CD14-positive monocyte (primary cell): ENCODE measurements at places on chromosomes 12 and 14.
A peak's percentile ranks its signal among the peaks of the same experiment; 100 is the strongest.

DNA sequence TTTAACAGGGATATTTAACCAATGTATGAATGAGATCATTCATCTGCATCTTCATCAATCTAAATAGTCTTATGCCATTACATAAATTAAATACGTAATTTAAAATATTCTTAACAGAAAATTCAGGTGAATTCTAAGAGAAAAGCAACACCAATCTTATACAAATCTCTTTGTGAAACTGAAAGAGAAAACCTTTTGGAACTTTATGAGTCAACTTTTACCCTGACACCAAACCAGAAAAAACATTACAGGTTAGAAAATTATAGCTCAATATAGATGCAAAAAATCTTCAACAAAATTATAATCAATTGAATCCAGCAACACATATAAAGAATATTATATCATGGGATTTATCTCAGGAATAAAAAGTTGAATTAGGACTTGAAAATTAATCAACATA is 3.4 kb downstream of the GLIPR1L1 start:
- DNase-seq = no peak

- no peak for DNase-seq
Measured at GRCh38 chr12:5588591-5588990, 156.7 kb downstream of the NTF3 start.

- DNase-seq = no peak
Measured at GRCh38 chr12:66036317-66036716, 94.2 kb downstream of the LLPH start.

- DNase-seq = peak; percentile 95
Measured at GRCh38 chr12:89862511-89863445, 154.1 kb upstream of the ATP2B1 start.

- no peak for DNase-seq
Measured at GRCh38 chr12:96248136-96248931, 54.2 kb downstream of the ELK3 start.

DNA sequence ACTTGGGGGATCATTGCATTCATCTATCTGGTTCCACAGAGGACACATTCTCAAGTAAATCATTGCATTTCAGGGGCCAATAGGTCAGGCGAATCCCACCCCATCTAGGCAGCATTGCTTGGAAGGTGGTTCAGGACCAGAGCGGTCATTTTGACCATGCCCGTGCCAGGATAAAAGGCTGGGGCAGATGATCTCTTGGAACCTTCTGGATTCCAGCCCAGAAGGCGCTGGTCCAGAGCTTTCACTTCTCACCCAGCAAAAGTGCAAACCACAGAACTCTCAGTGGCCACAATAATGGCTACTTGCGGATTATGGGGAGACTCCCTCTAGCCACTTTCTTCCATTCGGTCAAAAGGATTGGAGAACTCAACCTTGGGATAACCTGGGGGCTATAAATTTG is 595 bp upstream of the KRT85 start:
- DNase-seq = no peak
